ENCODE measurements at places on chromosomes 7 and 10.

DNA sequence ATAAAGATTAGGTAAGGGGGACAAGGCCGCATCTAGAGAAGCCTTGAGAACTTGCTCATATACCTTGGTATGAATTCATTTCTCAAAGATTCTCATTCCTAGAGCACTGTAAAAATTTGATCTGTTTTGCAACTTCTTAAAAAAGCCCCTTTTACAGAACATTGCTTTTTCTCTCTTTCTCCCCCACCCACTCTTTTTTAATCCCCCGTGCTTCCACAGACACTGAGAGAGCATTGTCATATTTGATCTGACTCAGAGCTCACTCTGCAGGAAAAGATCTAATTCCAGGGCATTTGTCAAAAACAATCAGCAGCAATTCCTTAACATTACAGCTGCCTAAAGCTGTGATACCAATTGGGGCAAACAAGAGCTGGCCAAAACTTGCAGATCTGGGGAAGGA lies 92.0 kb downstream of the ARHGAP22 start:
- no peak for DNase-seq

DNA sequence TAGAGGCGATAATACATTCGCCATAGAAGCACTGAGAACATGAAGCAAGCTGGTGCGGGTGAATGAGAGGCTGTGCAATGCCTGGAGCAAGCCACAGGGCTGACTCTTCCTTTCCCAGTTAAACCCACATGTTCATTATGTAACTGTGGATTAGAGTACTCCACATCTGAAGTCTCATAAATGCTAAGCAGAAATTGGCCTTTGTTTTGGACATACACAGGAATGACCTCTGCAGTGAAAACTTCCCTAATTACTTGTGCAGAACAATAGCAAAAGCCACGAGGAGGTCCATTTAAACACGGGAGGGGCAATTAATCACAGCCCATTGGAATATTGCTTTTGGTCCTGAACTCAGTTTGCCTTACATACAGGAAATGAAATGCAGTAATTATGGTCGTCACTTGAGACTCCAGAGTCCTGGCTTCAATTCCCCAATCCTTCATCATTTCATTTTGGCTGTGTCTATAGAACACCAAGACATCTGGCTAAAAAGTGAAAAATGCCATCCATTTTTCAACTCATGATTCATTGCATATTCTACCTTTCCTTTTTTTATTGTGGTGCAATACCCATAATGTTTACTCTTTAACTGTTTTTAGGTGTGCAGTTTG lies 78.7 kb upstream of the CXCL12 start:
- DNase-seq = no peak

- DNase-seq = no peak
These were observed 254.6 kb downstream of the ANKRD30A start for GRCh38 chr10:37379991-37380390.

- no peak for DNase-seq
These were observed 119.2 kb downstream of the ANK3 start for GRCh38 chr10:60270426-60270825.

GRCh38 chr7:25714013-25714412 lies 438.0 kb upstream of the NFE2L3 start:
- no peak for DNase-seq

DNA sequence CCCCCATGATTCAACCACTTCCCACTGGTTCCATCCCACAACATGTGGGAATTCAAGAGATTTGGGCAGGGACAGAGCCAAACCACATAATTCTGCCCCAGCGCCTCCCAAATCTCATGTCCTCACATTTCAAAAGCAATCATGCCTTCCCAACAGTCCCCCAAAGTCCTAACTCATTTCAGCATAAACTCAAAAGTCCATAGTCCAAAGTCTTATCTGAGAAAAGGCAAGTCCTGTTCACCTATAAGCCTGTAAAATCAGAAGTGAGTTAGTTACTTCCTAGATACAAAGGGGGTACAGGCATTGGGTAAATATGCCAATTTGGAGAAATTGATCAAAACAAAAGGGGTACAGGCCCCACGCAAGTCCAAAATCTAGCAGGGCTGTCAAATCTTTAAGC lies 272.9 kb downstream of the MAGI2 start:
- DNase-seq = no peak

- peak; percentile 32 for DNase-seq
These were observed 11.1 kb downstream of the STEAP1B start for GRCh38 chr7:22488643-22489462.

DNA sequence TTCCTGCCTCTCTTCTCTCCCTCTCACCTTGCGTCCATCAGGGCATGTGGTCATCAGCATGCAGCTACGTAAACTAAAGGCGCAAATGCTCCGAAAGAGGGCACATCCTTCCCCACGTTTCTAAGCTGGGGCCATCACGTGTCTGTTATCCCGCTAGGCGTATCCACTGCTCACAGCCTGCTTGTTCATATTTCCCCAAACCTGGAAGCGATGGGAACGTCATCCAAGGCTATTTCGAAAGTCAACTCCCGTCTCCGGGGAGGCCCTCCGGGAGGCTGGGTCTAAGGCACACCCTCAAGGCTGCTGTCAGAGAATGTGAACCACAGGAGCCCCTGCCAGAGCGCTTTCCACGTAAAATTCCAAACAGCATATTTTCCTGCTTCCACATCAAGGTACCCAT lies 199.2 kb downstream of the DIP2C start:
- no peak for DNase-seq

DNA sequence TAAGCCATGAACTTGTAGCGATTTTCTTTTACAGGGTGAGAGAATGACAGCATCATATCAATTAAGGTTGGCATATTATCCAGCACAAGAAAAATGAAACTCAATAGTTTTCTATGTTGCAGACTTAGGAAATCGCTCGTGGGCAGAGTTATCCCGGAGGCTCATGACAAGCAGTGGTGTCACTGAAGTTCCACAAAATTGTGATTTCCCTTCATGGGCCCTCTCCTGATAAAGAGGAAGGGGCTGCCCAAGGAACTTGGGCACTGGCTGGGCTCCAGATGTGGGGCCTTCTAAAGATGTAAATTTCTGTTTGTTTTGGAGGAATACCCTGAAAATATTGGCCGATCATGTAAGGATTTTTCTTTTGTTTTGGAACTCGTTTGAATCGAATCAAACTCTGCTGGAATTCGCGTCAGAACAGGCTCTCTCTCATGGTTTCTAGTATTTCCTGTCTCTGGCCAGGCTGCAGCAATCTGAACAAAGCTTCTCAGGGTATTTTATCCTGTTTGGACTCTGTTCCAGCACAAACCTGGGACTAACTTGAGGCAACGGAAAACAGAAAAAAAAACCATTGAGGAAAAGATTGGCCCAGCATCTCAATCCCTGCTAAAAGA lies 340.6 kb upstream of the NRP1 start:
- DNase-seq = no peak

DNA sequence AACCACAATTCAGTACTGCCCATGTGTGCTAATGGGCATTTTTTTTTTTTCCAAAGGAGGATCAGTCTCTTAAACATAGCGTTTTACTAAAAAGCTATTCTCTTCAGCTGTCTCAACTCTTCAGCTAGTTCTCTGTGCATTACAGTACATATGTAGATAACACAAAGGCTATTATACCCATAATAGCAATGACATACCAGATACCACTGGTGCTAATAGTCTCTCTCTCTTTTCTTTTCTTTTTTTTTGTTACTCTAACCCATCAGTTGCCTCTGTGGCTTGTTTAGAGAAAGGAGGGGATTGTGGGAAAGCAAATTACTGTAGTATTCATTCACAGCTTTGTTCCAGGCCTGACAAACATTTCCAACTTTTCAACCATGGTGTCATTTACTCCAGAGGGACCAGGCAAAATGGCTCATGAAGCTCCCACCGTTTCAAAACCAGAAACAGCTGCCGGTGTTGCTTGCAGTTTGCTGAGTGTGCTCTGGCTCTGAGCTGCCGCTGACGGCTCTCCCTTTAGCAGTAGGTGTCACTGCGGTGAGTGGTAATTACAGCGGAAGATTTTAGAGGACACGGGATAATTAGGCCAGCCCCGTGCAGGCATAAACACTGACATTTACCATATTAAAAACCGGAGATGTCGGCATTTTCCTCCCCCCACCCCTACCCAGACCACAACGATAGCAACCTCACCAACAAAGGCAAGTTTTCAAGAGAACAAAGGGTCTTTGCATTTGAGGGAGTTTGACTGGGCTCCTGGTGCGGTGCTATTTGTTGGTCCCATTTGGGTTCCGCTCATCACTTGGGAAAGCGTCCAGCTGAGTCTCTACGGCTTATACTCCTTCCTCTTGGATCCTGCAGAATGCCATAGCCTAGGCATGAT lies 1005.5 kb downstream of the KCNMA1 start:
- no peak for DNase-seq

Measured in effector memory CD4-positive, alpha-beta T cell (primary cell).